Activated CD8-positive, alpha-beta memory T cell treated with anti-CD3 and anti-CD28 coated beads for 1 hour (primary cell): ENCODE measurements at places on chromosomes 1 and 21.

DNA sequence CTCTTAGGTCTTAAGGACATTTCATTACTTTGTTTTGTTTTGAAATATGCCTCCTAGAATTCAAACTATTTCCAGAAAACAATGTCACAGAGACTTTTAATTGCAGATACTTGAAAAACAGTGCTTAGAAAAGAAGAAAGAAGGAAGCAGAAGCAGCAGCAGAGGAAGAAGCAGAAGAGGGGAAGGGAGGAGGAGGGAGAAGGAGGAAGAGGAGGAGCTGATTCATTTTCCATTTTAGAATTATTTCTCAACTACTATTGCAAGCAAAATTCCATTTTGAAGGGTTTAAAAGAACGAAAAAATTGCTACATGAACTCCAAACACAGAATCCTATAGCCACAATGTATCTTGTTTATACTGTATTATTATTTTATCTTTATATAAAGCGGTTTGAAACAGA, 13.9 kb downstream of the RC3H1 start:
- no peak for DNase-seq

DNA sequence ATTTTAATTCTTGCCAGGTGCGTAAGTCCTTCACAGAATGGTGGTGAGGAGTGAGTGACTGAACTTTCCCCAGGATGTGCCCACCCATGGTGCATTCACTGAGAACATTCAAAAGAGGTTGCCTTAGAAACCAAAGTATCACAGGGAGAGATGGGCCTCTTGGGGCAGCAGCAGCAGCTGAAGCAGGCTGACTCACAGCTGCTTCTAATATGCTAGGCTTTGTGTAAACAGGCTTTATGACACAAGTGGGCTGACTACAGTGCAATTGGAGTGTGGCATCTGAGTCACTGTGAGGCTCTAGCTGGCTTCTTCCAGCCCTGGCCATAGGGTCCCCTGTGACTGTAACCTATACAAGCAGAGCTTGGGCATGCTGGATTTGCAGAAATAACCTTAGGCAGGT, 12.6 kb downstream of the PIGP start:
- DNase-seq: no peak

GRCh38 chr1:224541901-224542630, 74.1 kb upstream of the CNIH3 start:
- no peak for DNase-seq

DNA sequence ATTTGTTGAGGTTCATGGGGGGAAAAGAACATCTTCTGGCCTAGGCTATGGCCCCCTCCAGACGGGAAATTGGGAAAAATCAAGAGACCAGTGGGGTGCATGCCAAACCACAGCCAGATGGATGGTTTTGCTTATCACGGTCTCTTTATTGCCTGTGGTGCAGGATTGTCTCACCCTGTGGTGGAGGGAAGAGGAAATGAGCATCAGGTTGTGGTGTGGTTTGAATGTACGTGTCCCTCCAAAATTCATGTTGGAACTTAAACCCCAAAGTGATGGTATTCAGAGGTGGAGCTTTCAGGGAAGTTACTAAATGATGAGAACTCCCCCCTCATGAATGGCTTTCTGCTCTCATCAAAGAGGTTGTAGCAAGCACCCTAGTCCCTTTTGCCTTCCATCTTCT, 525.7 kb downstream of the NPHP4 start:
- DNase-seq: no peak

DNA sequence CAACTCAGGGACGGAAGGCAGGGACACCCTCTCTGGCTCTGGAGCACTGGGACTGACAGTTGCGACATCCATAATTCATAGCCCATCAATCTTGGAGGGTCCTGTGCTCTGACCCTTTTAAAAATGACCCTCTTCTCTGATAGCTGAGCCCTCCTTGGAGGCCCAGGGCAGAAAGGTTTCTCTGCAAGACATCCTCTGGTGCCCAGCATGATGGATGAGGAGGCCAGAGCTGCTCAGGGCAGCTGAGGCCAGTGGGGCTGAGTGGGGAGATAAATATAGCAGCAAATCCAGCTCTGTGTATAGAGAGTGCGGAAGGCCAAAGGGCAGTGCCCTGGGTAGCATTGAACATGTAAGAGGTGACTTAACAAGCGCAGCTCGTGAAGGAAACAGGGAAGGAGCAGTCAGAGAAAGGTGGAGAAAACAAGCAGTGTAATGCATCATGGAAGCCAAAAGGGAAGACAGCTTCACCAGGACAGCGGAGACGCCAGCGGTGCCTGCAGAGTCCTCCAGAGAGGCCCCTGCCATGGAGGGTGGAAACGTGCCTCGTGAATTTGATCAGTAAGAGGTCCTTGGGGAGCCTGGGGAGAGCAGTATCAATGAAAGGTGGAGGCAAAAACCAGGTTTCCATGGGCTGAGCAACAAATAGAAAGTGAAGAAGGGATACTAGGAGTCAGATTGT, 50.4 kb upstream of the FMOD start:
- no peak for DNase-seq

- no peak for DNase-seq
These were observed 47.9 kb upstream of the VCAM1 start for GRCh38 chr1:100671601-100672000.

DNA sequence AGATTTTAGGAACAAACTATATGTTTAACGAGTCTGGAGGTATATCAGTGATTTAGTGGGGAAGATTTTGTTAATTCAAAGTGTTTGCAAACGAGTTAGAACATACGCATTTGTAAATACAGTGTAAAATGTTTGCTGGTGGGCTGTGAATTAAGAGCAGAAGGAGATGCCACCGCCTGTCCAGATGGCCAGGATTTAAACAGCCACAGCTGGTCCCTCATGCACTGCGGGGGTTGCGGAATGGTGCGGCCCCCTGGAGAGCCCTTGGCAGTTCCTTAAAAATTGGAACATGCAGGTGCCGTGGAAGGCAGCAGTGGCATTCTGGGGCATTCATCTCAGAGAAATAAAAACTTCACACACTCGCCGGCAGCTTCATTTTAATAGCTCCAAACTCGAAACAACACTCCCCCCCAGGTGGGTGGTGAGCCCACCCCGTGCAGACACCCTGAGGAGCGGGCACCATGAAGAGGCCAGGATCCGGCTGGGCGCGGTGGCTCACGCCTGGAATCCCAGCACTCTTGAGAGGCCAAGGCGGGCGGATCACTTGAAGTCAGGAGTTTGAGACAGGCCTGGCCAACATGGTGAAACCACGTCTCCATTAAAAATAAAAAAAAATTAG, 3.5 kb upstream of the C1orf159 start:
- no peak for DNase-seq

- DNase-seq: no peak
These were observed 505 bp upstream of the GNPAT start for GRCh38 chr1:231240531-231240882.

DNA sequence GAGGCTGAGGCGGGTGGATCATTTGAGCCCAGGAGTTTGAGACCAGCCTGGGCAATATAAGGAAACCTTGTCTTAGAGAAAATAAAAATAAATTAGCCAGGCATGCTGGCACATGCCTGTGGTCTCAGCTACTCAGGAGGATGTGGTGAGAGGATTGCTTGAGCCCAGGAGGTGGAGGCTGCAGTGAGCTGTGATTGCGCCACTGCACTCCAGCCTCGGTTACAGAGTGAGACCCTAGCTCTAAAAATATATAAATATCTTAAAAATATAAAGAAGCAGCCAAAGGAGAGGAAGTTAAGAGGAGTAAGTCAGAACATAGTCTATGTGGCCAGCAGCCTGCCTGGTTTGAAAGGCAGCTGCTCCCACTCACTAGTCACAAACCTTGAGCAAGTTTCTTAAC, 4.5 kb upstream of the IL10RB start:
- DNase-seq: no peak

DNA sequence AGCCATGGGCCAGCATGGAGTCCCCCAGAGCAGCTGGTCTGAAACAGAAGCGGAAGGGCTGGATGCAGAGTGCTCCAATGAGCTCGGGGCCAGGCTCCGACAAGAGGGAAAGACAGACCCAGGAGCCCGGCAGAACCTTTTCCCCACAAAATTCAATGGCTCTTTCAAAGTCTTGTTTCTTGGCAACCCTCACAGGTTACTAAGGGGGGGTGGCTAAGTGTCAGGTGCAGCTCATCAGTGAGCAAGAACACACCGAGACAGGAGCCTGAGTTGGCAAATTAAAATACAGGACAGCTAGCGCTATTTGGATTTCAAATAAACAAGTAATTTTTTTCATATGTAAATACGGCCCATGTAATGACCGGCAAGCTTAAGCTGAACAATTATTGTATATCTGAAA, 27.3 kb downstream of the PGBD5 start:
- DNase-seq: no peak

GRCh38 chr21:16324630-16325029, 594.8 kb downstream of the USP25 start:
- DNase-seq: no peak

GRCh38 chr1:204014336-204014735, 58.6 kb upstream of the SOX13 start:
- no peak for DNase-seq

- DNase-seq: no peak
These were observed 50.9 kb downstream of the DHX9 start for GRCh38 chr1:182889997-182890396.

- no peak for DNase-seq
These were observed 57.4 kb downstream of the COL6A1 start for GRCh38 chr21:46038871-46039397.

DNA sequence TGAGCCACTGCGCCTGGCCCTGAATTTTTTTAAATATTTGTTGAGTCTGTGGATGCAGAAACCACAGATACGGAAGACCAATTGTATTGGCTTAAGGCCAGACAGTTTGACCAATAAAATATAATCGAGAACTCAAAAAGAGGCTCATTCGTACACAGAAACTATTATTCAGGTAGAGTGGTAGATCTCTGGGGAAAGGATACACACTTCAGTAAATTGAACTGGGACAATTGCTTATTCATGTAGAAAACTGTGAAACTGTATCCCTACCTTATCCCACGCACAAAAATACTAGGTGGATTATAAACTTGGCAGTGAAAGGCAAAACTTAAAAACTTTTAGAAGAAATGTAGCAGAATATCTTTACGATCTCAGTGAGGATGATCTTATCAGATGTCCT, 25.0 kb upstream of the SHE start:
- no peak for DNase-seq

- DNase-seq: no peak
These were observed 60.8 kb upstream of the PGD start for GRCh38 chr1:10338047-10338446.

GRCh38 chr21:45853703-45854342, 127.7 kb upstream of the COL6A1 start:
- no peak for DNase-seq

GRCh38 chr1:154975409-154976059, 1.1 kb downstream of the CKS1B start:
- peak; percentile 27 for DNase-seq

DNA sequence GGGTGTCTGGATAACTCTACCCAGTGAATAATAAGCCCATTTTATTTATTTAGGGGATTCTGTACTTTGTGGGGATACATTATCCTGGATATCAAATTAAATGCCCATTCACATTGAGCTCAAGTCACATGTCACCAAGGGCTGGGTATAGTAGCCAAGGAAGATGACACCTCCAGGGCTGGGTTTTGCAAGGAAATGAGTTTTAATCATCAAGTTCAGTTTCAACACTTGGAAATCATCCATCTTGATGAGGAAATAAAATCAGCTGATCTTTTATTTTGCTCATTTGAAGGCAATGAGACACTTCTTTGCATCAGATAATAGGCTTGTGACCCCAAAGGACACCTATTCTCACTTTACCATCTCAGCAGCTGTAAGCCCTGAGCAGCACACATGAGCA, 80.0 kb upstream of the TNR start:
- no peak for DNase-seq

DNA sequence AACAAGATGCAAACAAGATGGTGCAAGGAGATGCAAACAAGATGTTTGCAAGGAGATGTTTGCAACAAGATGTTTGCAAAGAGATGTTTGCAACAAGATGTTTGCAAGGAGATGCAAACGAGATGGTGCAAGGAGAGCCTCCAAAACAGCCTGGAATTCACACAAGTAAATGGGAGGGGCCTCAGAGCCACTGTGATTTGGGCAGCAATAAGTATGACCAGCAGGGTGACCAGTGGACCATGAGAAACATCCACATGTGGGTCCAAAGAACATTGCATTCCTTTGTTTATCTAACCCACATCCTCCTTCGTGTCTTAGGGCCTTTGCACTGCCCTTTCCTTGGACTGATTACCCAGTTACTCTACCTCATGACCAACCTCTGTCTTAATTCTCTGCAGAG, 162.9 kb downstream of the PLPP3 start:
- no peak for DNase-seq

GRCh38 chr21:31194510-31195293, 149.4 kb downstream of the TIAM1 start:
- no peak for DNase-seq

GRCh38 chr21:36883532-36884486, 82.7 kb downstream of the HLCS start:
- DNase-seq: no peak

- no peak for DNase-seq
These were observed 51.9 kb upstream of the RHOU start for GRCh38 chr1:228683428-228683827.

DNA sequence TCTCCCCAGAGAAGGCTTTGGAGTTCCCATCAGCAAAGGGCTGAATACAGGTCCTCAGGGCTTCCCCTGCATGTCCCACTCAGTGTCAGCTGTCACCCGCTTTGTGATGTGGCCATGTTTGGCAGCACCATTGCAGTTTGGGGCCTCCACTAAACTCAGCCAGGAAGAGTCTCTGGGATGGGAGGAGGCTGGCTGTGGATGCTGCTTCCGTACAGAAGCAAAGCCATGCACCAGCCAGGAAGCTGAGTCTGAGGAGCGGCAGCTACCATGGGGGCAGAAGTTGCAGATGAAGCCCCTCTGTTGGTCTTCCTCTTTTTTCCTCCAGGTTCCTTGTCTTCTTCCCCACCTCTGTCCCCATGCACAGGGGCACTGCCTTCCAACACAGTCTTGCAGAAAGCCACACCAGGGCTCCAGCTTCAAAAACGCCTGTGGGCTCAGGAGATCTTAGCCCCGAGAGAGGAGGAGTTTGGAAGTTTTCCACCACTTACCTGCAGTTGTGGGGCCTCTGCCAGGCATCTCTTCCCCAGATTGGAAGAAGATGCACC, 416.8 kb downstream of the NPHP4 start:
- DNase-seq: no peak

- DNase-seq: peak; percentile 69
These were observed at the start of gene HPCAL4 for GRCh38 chr1:39691383-39692151. Gene HPCAL4 (minus strand): TSS chr1:39691433. CDS start chr1:39684603, 6,830 bp downstream.

- DNase-seq: no peak
These were observed 207.4 kb upstream of the RUNX1 start for GRCh38 chr21:35256468-35256988.

DNA sequence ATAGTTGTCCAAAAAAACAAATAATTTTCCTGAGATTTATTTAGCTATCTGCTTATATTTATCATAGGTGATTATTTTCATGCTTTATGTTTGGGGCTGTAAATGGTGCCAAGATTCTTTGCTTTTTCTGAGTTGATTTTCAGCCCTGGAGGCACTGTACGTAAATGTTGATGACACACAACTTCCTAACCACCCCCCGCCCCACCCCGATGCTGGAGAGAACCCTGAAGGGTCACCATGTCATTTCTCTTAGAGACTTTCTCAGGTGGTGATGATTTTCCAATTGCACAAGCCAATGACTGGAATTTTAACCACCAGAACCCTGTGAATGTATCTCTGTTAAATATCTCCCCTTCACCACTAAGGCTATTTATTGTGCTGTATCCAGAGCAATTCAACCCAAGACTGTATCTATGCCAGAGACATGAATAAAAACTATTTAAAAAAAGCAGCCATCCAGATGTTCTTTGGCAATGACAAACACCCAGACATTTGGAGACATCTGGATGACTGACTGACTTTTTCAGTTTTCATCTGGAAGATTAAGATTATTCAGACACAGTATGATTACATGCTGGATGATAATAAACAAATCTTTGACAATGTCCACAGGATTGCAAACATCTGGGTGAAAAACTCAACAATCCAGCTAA, 346.0 kb downstream of the LMX1A start:
- DNase-seq: no peak
